Left renal cortex interstitium (tissue), 4 donors: ENCODE measurements at places on chromosomes 5 and 9.

GRCh38 chr5:88060194-88060593 is 208.5 kb downstream of the TMEM161B start:
- no peak for DNase-seq

DNA sequence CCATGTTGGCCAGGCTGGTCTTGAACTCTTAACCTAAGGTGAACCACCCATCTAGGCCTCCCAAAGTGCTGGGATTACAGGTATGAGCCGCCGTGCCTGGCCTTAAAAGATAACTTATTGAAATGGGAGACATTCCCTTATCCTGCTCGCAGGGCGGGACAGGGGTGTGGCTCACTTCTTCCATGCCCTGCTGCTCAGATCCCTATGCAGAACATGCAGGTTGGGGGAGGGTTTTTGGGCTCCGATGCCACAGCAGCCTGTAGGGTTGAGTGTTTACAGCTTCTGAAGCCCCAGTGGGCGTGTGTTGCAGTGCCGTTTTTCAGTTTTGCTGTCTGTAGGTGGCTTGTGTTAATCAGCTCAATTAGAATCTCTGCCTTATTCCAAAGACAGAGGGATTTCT is 108.0 kb upstream of the BRINP1 start:
- no peak for DNase-seq

DNA sequence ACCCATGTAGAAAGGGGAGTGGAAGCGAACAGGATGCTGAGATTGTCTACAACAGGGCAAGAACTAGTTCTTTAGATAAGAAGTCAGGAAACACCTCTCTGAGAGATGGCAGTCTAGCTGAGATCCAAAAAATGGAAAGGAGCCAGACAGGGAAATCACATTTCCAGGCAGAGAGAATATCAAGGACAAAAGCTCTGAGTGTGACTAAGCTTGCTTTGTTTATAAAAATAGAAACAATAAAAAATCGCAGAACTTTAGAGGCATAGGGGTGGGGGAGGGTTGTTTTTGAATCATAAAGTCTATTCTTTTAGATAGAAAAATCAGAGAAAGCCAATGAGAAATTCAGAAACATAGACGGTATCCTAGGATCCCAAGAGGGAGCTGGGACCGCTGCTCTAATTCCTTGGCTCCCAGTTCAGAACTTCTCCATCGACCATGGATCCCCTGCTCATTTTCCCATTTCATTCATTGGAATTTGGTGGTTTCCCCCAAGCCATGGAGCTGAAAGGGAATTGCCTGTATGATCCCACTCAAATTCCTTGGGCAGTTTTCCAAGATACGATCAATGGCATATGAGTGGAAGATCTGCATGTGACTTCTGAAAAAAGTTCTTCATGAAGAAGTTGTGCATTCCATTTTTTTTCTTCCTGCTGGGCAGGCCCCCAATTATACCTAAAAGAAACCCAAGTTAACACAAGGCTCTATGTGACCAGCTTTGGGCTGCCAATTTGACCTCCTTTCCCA is 182.0 kb downstream of the GRIA1 start:
- DNase-seq: no peak

GRCh38 chr9:127586537-127586936 is 25.5 kb upstream of the STXBP1 start:
- no peak for DNase-seq

DNA sequence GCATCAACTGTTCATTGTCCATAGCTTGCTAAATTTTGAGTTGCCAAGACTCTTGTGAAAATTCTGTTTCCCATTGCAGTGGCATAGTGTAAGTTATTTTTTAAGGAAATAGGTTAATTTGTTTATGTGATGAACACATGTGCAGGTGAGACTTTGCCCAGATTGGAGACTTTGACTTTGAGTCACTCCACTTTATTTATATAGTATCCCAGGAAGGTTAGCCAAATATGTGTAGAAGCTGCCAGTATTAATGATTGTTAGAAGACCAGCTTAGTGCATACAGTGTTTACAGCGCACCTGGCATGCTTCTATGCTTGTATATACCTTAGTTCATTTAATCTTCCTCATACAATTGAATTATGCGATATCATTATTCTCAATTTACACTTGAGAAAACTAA is 51.0 kb downstream of the MTAP start:
- DNase-seq: no peak

DNA sequence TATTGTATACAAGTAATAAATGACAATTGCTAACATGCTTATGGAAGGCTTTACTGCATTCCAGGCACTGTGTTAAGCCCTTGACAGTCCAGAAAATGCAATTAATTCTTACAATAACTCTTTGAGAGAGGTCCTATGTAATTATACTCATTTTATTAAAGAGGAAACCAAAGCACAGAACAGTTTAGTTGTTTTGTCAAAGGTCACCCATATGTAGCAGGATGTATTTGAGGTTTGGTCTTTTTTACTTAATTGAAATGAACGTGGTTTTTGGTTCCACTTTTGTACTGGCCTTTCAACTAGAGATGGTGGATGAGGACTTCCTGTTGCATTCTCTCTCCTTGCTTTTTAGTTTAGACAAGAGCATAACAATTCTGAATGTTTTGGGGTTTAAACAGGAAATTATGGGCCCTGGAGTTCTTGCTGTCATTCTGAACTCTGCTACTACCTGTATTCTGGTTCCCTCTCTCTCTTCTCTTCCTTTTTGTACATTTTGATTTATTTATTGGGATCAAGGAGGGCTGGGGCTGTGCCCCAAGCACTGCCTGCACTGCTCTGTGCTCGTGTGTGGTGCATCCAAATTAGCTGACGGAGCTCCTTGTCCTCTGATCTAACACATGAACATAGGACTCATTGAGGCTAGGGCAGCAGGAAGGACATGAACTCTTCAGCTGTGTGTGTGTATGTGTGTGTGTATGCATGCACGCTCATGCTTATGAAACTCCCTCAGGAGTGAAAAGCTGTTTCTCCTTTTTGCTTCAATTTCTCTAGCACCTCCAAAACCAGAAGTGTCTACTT is 47.4 kb downstream of the SLC28A3 start:
- DNase-seq: no peak

- DNase-seq: no peak
Measured at GRCh38 chr5:147611483-147611882, 101.6 kb upstream of the DPYSL3 start.

DNA sequence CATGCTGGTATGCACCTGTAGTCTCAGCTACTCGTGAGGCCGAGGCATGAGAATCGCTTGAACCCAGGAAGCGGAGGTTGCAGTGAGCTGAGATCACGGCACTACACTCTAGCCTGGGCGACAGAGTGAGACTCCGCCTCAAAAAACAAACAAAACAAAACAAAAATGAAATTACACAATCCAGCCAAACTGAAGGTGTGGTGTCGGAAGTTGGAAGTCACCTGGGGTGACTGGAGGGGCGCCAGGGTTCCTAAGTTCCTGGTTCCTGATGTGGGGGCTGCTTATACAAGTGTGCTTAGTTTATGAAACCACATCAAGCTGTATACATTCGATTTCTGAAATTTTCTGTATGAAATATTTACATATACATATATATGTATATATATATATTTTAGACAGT is 3.7 kb upstream of the DOLPP1 start:
- no peak for DNase-seq

GRCh38 chr5:62310426-62311143 is 4.6 kb downstream of the KIF2A start:
- DNase-seq: no peak

- DNase-seq: no peak
Measured at GRCh38 chr5:88930335-88930734, 47.4 kb upstream of the MEF2C start.

DNA sequence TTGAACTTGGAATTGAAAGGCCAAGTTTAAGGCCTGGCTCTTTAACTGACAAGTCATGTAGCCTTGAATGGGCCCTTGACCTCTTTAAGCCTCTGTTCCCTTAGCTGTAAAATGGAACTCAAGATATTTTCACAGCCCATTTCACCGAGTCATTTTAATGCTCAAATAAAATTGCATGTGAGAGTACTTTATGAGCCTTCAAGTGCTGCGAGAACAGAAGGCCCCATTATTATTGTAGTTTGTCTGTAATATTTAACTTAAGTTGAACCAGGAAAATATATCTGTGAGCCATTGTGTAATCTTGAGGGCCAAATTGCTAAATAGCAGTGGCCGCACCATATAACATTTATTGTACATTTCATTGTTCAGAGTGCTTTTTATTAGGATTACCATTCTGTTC is 249.9 kb downstream of the NTRK2 start:
- no peak for DNase-seq

GRCh38 chr5:88677943-88678769 is 204.8 kb downstream of the MEF2C start:
- DNase-seq: no peak

- no peak for DNase-seq
Measured at GRCh38 chr9:124381170-124381945, 33.9 kb downstream of the PSMB7 start.

GRCh38 chr5:169415371-169415770 is 114.4 kb upstream of the SLIT3 start:
- no peak for DNase-seq

- DNase-seq: no peak
Measured at GRCh38 chr5:62354028-62354874, 48.2 kb downstream of the KIF2A start.
